ENCODE measurements at places on chromosomes 3 and 15. TPM values are rescaled to one million over a fixed set of nuclear protein-coding genes. Genes with fewer than 3 reads are reported as not detected.

The QRICH1 gene
- total RNA-seq, result 164 TPM

The IGSF10 gene
- total RNA-seq, result not detected

The ADGRG7 gene
- total RNA-seq, result not detected

The SCAANT1 gene
- total RNA-seq, result not detected

The CLRN1 gene
- not detected for total RNA-seq

The CCPG1 gene
- 8.9 TPM for total RNA-seq

The CASR gene
- not detected for total RNA-seq

The GNL3 gene
- total RNA-seq, result 235 TPM

The CCR5 gene
- 0.46 TPM for total RNA-seq

The ALG3 gene
- total RNA-seq, result 64.0 TPM

The CCR1 gene
- 0.51 TPM for total RNA-seq

DNA sequence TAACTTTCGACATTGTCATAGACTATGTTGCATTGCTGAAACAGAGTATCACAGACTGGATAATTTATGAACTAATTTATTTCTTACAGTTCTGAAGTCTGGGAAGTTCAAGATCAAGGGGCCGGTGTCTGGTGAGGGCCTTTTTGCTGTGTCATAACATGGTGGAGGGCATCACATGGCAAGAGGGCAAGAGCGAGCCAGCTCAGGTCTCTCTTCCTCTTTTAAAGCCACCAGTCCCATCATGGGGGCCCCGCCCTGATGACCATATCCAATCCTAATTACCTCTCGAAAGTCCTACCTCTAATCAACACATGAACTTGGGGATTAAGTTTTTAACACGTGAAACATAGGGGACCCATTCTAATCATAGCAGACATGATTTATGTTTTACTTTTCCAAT is 33.5 kb upstream of the DCUN1D1 start:
- DNase-seq, result no peak
- no peaks in the 10 kb centered on the region for H3K27me3 ChIP-seq
- H3K4me1 ChIP-seq, result no peaks in the 10 kb centered on the region
- H3K36me3 ChIP-seq, result peaks cover 18% of the 10 kb centered on the region
- no peak overlapping the region for H3K4me3 ChIP-seq
- H3K27ac ChIP-seq, result no peak overlapping the region

DNA sequence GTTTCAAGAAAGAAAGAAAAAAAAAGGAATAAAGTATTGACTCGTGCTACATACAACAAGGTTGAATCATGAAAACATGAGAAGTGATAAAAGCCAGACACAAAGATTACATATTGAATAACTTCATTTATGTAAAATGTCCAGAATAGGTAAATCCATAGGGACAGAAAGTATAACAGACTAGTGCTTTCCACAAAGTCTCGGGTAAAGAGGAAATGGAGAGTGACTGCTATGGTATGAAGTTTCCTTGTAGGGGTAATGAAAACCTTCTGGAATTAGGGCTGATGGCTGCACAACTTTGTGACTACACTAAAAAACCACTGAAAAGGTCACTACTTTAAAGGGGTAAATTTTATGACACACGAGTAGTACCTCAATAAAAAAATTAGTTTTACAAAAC is 13.0 kb downstream of the LRRFIP2 start:
- no peak for DNase-seq
- H3K4me3 ChIP-seq, result no peak overlapping the region
- H3K27ac ChIP-seq, result no peak overlapping the region
- no peaks in the 10 kb centered on the region for H3K27me3 ChIP-seq
- H3K36me3 ChIP-seq, result peaks cover 45% of the 10 kb centered on the region
- peaks cover 32% of the 10 kb centered on the region for H3K4me1 ChIP-seq

GRCh38 chr3:133943639-133944141 is 48.0 kb upstream of the RAB6B start:
- DNase-seq, result no peak
- H3K27me3 ChIP-seq, result peaks cover 11% of the 10 kb centered on the region
- H3K27ac ChIP-seq, result no peak overlapping the region
- H3K4me3 ChIP-seq, result no peak overlapping the region

GRCh38 chr15:85726454-85726853 is 68.3 kb downstream of the KLHL25 start:
- peaks cover 90% of the 10 kb centered on the region for H3K36me3 ChIP-seq
- H3K27ac ChIP-seq, result no peak overlapping the region
- H3K4me3 ChIP-seq, result no peak overlapping the region

DNA sequence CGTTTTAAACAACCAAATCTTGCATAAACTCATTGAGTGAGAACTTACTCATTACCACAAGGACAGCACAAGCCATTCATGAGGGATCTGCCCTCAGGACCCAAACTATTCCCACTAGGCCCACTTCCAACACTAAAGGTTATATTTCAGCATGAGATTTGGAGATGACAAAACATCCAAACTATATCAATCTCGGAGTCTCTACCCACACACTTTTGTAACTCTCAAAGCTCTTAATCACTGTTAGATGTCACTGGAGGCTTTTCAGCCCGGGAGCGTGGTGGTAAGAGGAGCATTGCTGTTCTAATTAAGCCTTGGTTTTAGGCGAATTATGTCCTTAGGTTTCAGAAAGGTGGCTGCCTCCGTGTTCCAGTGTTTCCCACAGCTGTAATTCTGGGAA is 86.3 kb downstream of the CNTN6 start:
- H3K27ac ChIP-seq, result no peak overlapping the region
- H3K4me1 ChIP-seq, result no peaks in the 10 kb centered on the region
- no peaks in the 10 kb centered on the region for H3K27me3 ChIP-seq

DNA sequence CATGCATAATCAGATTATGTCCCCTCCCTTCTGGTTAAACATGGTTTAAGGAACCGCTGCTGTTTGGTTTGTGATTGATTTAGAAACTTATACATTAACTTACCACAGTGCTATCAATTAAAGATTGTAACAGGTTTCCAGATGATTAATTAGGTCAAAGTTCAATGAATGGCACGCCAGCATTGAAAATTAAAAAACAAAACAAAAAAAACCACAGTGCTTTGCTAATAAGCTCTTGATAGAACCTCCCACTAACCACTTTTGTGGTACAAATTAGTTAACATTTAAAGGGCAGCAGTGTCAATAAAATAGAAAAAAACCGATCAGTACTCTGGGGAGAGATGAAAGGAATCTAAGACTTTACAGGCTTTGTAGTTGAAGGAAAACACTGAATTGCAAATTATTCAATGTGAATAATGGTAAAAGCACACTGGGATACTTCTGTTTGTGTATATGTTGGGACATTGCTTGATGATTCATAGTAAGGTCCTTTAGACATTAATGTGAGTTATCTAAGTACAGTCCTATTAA is 7.6 kb upstream of the C3orf38 start:
- DNase-seq, result no peak
- H3K4me3 ChIP-seq, result no peak overlapping the region
- H3K4me1 ChIP-seq, result peaks cover 6% of the 10 kb centered on the region
- H3K36me3 ChIP-seq, result peaks cover 38% of the 10 kb centered on the region
- H3K27ac ChIP-seq, result no peak overlapping the region
- no peaks in the 10 kb centered on the region for H3K27me3 ChIP-seq

GRCh38 chr3:32255345-32255744 is 16.9 kb downstream of the CMTM8 start:
- H3K27me3 ChIP-seq, result peaks cover 2% of the 10 kb centered on the region
- peaks cover 29% of the 10 kb centered on the region for H3K4me1 ChIP-seq
- H3K36me3 ChIP-seq, result peaks cover 26% of the 10 kb centered on the region
- no peak for DNase-seq

DNA sequence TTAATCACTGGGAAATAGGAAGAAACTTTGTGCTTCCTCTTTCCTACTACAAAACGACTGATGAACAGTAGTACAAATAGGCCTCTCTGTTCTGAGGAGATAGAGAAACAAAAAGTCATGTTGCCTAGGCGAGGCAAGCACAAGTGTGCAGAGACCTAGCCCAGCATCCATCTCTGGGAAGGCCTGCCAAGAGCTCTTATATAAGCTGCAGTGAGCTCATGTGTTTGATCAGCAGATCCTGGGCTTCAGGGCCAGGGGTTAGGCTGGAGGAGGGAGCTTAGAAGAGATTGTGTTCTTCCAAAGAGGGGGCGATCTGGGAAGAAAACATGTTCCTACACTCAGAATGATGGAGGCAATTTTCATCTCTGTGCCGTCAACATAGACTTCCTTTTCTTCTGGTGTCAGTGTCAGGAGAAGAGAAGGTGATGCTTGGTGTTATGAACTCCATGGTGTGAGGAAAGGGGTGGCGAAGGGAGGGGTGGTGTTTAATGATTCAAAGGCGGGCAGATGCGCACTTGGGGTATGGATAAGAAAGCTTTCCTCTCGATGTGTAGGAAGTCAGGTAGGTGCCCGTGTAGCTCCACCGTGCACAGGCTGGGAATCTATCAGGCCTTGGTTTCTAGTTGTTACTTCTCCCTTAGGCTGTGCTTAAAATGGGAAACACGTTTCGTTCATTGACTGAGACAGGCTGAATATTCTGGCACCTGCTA is 29.5 kb upstream of the ETV5 start:
- no peak overlapping the region for H3K4me3 ChIP-seq
- H3K4me1 ChIP-seq, result no peaks in the 10 kb centered on the region
- peaks cover 28% of the 10 kb centered on the region for H3K27me3 ChIP-seq

DNA sequence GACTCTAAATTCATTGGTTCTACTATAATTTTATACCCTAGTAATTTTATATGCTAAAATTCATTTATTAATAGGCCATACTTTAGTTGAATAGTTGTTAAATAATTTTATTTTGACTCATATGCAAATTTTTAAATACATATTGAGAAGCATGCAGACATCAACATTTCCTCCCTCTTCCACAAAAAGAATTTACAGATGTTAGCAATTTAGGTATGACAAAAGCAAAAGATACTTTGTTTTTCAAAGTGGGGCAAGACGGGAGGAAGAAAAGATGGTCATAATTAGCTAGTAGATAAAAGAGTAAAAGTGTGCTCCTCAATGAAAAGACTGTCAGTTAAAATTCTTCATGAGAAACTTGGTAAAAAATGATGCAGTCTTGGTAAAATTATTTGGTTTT is 148.9 kb upstream of the TSPAN3 start:
- no peak overlapping the region for H3K4me3 ChIP-seq
- peaks cover 7% of the 10 kb centered on the region for H3K4me1 ChIP-seq
- no peak overlapping the region for H3K27ac ChIP-seq
- no peak for DNase-seq
- peaks cover 4% of the 10 kb centered on the region for H3K36me3 ChIP-seq

DNA sequence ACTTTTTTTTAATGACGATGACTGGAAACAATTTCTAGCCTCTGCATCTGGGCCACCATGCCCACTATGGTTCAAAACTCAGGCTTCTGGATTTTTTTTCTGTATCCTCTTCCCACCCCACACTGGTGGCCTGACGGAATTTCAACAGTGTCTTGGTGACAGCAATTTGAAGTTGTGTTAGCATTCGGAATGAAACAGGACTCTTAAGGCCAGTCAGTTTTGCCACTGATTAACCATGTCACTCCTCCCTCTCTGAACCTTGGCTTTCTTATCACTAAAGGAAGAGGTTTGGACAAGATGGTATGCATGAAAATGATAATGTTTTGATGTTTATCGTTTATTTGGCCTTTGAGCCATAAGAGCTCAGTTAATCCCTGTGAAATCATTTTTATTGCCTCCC is 41.6 kb upstream of the BDH1 start:
- H3K4me3 ChIP-seq, result no peak overlapping the region
- H3K4me1 ChIP-seq, result peaks cover 27% of the 10 kb centered on the region
- H3K27ac ChIP-seq, result peak overlapping the region; percentile 24
- H3K36me3 ChIP-seq, result peaks cover 4% of the 10 kb centered on the region
- no peak for DNase-seq
- H3K27me3 ChIP-seq, result no peaks in the 10 kb centered on the region

DNA sequence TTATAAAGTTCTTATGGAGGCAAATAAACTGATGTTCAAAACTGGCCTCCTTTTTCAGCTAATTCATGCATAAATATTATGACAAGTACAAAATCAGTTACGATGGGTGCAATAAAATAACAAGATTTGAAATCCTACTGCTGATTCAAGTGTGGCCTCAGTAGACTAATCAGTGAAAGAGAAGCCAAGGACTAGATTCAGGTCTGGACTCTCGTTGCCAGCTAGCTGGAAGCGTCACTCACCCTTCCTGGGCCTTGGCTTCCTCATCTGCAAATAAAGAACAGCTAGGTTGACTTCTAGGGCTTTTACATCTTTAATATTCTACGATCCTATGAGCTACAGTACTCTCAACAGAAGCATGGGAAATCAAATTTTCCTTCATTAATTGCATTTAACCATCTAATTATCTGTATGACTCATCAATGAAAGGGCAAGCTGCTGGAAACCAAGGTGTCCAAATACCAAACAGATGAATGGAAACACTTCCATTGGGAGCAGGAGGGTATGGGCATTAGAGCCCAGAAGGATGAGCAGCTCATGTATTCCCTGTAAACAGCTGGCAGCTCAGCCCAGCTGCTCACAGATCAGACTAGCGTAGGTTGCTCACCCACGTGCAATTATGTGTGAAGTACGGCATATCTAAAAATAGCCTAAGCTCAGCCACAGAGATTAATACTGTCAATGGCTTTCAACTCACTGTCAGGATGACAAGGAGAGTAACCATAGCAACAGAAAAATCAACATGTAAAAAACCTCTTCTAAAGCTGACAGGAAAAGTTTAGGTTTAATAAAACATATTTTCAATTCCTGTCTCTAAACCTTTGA is 294.8 kb downstream of the PLCL2 start:
- peaks cover 32% of the 10 kb centered on the region for H3K36me3 ChIP-seq
- H3K4me1 ChIP-seq, result peaks cover 32% of the 10 kb centered on the region
- H3K4me3 ChIP-seq, result no peak overlapping the region
- DNase-seq, result no peak
- H3K27ac ChIP-seq, result no peak overlapping the region

DNA sequence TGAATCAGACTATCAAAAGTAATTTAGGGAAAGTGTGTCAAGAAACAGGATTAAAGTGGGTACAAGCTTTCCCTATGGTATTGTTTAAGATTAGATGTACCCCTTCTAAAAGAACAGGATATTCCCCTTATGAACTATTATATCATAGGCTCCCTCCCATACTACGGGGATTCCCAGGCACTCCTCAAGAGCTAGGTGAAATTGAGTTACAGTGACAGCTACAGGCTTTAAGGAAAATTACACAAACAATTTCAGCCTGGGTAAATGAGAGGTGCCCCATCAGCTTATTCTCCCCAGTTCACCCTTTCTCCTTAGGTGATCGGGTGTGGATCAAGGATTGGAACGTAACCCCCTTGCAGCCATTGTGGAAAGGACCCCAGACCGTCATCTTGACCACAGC is 240.8 kb upstream of the CNTN6 start:
- H3K27me3 ChIP-seq, result no peaks in the 10 kb centered on the region
- DNase-seq, result no peak
- no peaks in the 10 kb centered on the region for H3K4me1 ChIP-seq
- no peaks in the 10 kb centered on the region for H3K36me3 ChIP-seq
- H3K4me3 ChIP-seq, result no peak overlapping the region

GRCh38 chr15:93420050-93420452 is 331.0 kb upstream of the RGMA start:
- H3K36me3 ChIP-seq, result no peaks in the 10 kb centered on the region
- H3K27ac ChIP-seq, result no peak overlapping the region
- DNase-seq, result no peak
- no peaks in the 10 kb centered on the region for H3K4me1 ChIP-seq

GRCh38 chr15:47711655-47712054 is 5.7 kb upstream of the SEMA6D start:
- no peak overlapping the region for H3K27ac ChIP-seq
- peaks cover 22% of the 10 kb centered on the region for H3K27me3 ChIP-seq
- DNase-seq, result no peak
- H3K36me3 ChIP-seq, result no peaks in the 10 kb centered on the region
